Natural killer cell (primary cell): ENCODE measurements at places on chromosomes 16 and 17. TPM values are rescaled to one million over a fixed set of nuclear protein-coding genes. Genes with fewer than 3 reads are reported as not detected.

PLLP gene
- total RNA-seq, result not detected

- H3K27ac ChIP-seq, result peak overlapping the region; percentile 71
- no peaks in the 10 kb centered on the region for H3K36me3 ChIP-seq
- peaks cover 26% of the 10 kb centered on the region for H3K4me1 ChIP-seq
- H3K27me3 ChIP-seq, result no peaks in the 10 kb centered on the region
- DNase-seq, result no peak
Observed at GRCh38 chr17:81831563-81831956, 1.5 kb downstream of the MCRIP1 start.

GRCh38 chr16:28822520-28823290 lies at the start of gene ATXN2L:
Gene ATXN2L, plus strand, starts transcription at chr16:28822999. Its CDS starts 261 bp downstream, at chr16:28823260.
- peak within 1 kb of the TSS; percentile 98 for H3K27ac ChIP-seq
- peak; percentile 93 for DNase-seq
- peaks cover 20% of the 10 kb centered on the region for H3K4me1 ChIP-seq
- H3K27me3 ChIP-seq, result no peaks in the 10 kb centered on the region
- H3K4me3 ChIP-seq, result peak within 1 kb of the TSS; percentile 90

DNA sequence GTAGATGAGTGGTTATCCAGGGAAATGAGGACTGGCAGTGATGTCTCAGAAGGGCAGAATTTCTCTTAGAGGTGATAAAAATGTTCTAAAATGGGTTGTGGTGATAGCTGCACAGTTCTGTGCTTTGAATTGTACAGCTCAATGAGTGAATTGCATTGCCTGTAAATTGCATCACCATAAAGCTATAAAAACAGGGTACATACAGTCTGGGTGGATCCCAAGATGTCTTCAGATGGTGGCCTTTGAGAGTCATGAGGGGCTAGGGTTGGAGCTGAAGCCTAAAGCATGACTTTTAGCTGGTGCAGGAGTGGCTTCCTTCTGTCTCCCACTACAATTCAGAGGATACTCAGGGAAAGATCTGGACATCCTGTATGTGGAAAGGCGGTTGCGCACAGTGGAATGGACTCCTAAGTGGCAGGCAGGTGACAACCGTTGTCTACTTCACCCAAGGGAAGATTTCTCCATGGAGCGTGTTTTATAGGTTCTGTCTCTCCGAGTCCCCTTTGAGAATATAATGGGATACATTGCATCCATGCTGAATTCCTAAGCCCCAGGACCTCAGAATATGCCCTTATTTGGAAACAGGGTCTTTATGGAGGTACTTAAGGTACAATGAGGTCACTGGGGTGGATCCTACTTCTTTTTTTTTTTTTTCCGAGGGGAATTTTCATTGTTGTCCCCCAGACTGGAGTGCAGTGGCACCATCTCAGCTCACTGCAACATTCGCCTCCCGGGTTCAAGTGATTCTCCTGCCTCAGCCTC lies 1.6 kb upstream of the IL32 start:
- DNase-seq, result no peak
- H3K27ac ChIP-seq, result peak overlapping the region; percentile 19
- H3K36me3 ChIP-seq, result peaks cover 9% of the 10 kb centered on the region
- H3K27me3 ChIP-seq, result no peaks in the 10 kb centered on the region

- H3K27me3 ChIP-seq, result no peaks in the 10 kb centered on the region
- no peaks in the 10 kb centered on the region for H3K36me3 ChIP-seq
- no peak overlapping the region for H3K4me3 ChIP-seq
- H3K4me1 ChIP-seq, result peaks cover 50% of the 10 kb centered on the region
Observed at GRCh38 chr17:42362245-42362961, 25.8 kb downstream of the STAT3 start.
